ENCODE measurements at places on chromosomes 7 and 10.

DNA sequence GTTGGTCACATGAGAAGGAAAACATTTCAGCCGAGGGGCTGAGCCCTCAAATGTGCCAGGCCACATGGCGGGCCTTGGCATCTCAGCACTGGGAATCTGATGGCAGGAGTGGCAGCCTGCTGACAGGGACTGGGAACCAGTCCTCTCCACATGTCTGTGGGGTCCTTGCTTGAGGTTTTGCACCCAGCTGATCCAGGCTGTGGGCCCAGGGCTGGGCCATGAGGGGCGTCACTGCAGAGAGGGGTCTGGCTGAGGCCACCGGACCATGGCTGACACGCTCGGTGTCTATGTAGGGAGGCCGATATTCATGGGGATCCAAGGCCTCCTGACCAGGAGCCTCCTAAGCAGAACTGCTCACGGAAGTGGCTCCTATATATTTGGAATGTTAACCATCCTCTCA, 31.0 kb upstream of the PWWP2B start:
- no peak for DNase-seq

- DNase-seq: no peak
Observed at GRCh38 chr7:127177156-127177555, 75.6 kb downstream of the GRM8 start.

DNA sequence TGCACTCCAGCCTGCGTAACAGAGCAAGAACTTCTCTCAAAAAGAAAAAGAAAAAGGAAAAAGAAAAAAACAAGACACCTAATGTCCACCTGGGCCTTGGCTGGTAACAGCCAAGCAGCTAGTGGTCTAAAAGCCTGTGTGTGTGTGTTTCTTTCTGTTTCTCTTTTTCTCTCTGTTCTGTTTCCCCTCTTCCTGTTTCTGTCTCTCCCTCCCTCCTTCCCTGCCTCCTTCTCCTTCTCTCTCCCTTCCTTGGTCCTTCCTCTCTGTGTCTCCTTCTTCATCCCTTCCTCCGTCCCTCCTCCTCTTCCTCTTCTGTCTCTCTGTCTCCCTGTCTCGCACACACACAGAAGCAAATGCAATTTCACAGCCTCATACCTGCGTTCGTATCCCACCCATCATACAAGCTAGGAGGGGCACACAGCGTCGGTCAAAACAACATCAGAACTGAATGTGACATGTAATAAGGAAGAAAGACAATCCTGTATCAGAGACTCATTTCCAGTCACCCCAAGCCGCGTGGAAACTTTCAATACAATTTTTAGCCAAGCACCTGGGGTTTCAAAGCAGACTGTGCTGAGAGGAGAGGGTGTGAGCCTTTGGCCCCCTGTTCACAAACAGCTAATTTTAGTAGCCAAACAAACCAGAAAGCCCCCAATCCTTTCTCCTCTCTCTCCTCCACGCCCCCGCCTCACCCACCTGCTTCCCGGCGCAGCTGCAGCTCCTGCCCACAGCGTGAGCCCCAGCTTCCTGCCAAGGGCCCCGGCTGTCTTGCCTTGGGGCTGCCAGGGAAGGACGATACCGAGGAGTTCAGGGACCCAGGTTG, 50.2 kb upstream of the GNA12 start:
- no peak for DNase-seq

DNA sequence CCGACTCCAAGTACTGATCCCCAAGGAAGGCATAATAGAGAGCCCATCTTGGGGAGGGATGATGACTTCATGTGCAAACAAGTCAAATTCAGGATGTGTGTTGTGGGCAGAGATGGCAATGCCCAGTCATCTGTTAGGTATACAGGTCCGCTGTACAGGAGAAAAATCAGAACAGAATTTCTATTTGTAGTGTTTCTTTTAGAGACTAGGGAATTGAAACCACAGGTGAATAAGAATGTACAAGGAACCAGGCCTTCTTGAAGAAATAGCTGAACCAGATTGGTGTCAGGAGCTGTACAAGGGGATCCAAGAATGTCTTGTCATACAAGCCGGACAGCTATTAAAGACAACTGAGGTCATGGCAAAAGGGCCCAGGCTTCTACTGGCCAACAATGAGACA, 147.9 kb downstream of the PFKFB3 start:
- DNase-seq: no peak

- peak; percentile 25 for DNase-seq
Observed at GRCh38 chr7:121562259-121562658, 166.2 kb upstream of the FAM3C start.

GRCh38 chr7:146654048-146654447, 537.4 kb downstream of the CNTNAP2 start:
- DNase-seq: no peak

DNA sequence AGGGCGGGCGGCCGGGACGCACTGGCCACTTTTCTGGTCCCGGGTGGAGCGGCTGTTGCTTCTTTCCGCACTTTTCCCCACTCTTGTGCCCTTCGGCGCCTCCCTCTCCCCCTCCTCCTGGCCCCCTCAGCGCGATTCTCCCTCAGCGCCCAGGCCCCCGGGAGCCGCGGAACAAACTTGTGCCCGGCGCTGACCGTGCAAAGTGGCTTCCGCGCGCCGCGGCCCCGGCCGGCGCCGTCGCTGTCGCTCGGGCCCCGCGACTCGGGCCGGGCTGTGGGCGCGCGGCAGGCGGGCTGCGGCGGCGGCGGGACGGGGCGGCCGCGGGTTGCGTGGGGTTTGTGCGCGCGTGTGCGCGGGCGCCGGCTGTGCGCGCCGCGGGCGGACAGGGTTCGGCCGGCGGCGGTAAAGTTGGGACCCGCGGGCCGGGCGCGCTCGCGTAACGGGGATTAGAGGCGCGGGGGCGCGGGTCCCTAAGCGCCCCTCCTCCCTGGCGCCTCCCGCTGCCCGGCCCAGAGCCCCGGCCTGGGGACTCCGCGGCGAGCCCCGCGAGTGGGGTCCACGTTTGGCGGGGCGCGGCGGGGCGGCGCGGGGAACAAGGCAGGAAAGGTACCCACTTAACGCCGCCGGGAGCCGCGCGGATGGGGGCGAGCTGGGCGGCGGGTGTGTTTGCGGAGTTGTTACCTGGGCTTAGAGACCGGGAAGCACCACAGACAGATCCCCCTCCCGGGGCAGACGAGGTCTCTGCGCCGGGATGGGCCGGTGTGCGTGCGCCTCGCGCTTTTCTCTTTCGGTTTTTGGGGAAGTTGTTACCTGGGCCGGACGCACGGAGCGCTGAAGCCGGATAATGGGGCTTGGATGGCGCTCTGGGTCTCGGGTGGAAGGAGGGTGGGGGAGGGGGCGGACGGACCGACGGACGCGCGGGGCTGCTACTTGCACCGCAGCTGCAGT, 860 bp downstream of the ZEB1 start:
- DNase-seq: peak; percentile 72

DNA sequence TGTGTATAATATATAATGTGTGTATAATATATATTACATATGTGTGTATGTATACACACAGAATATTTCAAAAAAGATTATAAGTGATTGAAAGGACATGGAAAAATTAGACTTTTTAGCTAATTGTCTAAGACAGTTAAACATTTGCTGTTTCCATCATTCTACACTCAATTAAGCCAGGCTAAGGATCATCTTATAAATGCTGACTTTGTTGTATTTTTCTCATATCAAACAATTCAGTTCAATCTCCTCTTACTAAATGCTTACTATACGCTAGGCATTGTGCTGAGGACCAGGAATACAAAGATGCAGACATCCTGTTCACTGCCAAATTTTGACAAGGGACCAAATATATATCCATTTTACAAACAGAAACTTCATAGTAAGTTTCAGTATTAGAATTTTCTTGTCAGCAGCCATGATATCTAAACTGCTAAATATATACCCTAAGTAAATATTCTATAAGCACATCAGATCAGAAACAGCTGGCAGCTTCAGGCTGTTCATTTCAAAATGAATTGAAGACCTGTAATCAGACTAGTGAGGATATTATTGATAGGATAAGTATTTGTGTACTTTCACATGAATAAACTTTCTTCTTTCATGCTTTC, 10.3 kb upstream of the LRRN3 start:
- DNase-seq: no peak
